Stimulated activated CD8-positive, alpha-beta memory T cell treated with anti-CD3 and anti-CD28 coated beads, Interleukin-4, amount 100 ng/mL, for 1 hour (primary cell): ENCODE measurements at places on chromosomes 5 and 9.

DNA sequence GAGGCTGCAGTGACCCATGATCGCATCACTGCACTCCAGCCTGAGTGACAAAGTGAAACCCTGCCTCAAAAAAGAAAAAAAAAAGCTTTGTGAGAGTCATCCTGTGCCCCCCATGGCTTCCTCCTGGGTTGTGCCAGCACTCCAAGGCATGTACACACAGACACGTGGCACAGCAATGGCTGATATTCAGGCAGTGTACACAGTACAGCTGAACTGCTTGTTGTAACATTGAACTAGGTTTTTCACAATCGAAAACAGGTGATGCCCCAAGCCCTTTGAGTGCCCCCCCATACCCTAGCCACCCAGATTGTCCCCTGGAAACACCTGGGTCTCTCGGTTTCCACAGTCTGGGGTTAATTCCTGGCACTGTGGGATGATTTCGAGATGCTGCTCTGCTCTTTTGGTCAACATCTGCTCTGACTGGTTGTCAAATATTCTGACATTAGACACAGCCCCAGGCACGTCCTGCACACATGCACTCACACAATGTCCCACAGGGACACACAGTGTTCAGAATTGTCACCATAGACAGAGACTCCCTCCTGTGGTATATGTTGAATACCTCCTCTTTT lies 9.2 kb downstream of the SPINK4 start:
- DNase-seq: no peak

GRCh38 chr5:143695244-143695864 lies 116.6 kb upstream of the HMHB1 start:
- DNase-seq: no peak

- DNase-seq: no peak
These were observed 65.1 kb upstream of the ZNF366 start for GRCh38 chr5:72572236-72572765.

DNA sequence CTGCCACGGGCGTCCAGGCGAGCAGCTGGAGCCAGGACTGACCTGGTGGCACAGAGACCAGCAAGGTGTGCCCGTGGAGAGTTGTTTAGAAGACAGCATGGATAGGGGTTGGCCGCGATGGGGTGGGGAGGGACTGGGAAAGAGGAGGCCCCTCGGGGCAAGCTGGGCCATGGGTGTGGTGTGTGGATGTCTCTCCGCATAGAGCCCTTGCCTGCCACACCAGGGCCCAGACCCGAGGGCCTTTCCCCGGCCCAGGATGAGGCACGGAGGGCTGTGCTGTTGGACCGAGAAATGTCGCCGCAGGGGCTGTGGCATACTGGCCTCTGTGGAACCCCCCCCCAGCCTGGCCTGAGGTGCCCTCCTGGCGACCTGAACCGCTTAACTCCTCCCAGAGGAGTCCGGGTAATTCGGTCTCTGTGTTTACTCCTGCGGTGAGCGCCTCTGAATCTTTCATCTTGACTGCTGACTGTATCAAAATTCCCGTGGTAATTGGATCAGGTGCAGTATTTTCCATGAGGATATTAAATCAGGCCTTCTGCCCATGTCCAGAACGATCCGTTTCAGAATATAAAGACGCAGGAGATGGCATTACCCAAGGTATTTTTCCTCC lies 22.5 kb upstream of the LAMC3 start:
- no peak for DNase-seq

- no peak for DNase-seq
These were observed 138.6 kb downstream of the ARRDC3 start for GRCh38 chr5:91244380-91245073.

GRCh38 chr9:130854092-130854491 lies 19.0 kb downstream of the ABL1 start:
- DNase-seq: no peak

- DNase-seq: no peak
These were observed 426.3 kb upstream of the TLE4 start for GRCh38 chr9:79145442-79145841.

DNA sequence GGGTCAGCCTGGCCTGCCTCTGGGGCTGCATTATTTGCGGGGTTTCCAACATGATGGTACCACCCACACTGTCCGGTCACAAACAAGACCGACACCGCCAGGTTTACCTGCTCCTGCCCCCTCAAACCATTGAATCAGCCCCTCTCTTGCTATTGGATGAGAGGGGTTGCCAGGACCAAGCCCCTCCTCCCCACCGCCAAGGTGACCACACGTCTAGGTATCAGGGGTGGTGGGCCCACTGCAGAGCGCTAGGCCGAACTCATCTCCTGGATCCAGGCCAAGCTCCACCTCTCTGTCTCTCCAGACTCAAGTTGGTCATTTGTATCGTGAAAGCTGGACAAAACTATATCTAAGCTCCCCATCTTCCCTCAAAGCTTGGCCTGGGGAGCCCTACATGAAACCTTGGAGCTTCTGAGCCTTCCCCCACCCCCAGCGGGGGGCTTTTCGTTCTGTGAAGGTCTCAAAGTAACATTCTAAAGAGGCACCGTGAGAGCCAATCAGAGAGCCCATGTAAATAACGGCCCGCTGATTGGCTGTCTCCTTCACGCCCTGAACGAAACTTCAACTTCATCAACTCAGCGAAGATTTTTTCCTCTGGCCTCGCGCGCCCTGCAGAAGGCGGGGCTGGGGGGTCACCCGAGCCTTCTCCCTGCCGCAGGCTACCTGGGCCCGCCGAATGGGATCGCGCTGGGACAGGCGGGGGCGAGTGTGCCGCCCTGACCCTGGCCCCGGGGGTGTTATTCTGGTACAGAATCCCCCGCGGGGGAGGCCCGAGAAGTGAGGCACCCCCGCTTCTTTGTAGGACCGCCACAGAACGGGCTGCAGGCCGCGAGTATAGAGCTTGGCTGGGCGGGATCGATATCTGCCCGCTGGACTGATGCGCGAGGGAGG lies 49.6 kb upstream of the PSD2 start:
- no peak for DNase-seq

GRCh38 chr9:17597977-17598376 lies 19.1 kb downstream of the SH3GL2 start:
- no peak for DNase-seq

- DNase-seq: no peak
These were observed 80.2 kb upstream of the HTR4 start for GRCh38 chr5:148734518-148734917.

DNA sequence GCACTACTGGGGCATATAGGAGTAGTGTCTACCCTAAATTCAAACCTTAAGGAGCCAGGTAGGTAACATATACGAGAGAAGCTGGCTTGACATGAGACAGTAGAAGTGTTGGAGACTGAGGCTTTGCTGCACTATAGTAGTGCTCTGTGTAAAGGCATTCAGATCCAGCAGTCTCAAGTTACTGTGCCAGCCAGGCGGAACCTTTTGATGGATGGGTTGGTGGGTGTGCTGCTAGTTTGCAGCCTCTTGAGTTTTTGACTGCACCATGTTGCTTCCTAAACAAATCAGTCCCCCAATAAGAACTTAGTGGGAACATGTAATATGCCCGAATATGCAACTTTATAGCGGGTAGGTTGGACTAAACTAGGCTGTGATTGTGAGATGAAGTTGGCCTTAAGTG lies 1.5 kb downstream of the CLTA start:
- no peak for DNase-seq

- no peak for DNase-seq
These were observed 68.3 kb upstream of the ZSWIM6 start for GRCh38 chr5:61263561-61264272.

DNA sequence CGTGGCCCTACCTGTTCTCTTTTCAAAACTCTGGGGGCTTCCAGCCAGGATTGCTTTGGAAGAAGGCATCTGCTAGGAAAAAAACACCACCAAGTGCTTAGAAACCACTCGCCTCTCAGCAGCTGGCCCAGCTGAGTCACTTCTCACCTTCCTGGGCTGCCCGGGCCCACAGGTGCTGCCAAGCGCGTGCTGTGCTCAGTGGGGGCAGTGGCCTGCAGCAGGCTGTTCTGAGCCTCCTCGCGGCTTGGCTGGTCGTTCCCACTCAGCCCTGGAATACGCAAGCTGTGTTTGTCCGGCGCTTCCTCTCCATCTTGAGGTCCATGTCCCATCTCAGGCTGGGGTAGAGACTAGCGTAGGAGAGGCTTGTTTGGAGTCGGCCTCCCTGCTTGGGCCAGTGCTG lies 102.5 kb upstream of the FCN2 start:
- DNase-seq: no peak

DNA sequence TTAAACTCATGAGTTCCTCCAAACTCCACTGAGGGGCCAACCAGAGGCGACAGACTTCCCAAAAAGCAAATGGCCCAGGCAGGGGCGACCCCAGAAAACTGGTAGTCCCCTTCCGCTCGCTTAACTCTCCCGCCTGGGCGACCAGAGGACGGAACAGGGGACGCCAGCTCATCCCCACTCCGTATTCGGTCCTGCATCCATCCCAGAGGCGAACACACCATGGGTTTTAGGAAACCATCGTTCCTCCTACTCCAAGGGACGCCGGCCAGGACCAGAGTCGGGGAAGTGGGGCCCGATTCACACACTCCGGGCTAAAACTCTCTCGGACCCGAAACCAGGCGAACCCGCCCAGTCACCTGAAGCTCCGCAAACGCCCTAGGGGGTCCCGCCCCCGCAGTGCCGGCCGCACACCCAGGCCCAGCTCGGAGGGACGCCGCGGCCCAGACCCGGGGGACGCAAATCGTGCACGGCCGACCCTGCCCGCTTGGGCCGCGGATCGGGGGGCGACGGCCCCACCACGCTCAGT lies 478 bp downstream of the TEX10 start:
- no peak for DNase-seq

DNA sequence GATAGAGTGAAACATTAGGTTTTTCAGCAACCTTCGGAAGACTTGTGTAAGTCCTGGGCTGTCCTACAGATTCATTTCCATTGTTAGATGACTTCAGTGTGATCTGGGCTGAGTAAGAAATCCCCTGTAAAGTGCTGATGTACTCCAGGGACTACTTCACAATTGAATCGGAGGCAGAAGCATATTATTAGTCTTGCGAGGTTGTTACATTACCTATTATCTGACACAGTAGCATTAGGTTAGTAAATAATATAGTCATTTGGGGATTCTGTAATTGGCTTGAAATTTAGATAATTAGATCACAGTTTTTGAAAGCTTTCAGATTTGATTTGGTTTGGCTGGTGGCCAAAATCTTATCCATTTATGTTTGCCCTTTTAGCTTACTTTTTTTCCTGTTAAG lies 62.4 kb downstream of the DMRT1 start:
- DNase-seq: no peak

DNA sequence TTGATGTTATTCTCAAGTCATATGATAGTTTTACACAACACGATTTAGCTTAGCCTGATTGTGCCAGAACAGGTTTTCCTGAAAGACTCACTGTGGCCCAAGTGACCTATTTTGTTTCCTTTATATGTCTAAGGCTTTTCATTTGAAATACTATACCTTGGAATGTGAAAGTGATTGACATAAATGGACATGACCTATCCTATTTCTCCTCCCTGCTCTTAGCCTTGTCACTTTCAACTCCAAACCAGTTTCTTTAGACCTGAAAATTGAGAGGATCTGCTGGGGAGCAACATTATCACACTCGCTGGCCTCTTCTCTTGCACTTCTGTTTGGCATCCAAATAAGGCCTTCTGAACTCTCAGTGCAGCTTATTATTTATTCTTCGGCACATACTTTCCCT lies 496.8 kb downstream of the MAT2B start:
- DNase-seq: no peak

- no peak for DNase-seq
These were observed 114.4 kb downstream of the ICE1 start for GRCh38 chr5:5536871-5537270.

GRCh38 chr5:79771387-79771786 lies 81.8 kb downstream of the CMYA5 start:
- DNase-seq: no peak

- no peak for DNase-seq
These were observed 48.6 kb downstream of the ANXA2R start for GRCh38 chr5:42991404-42992087.

- no peak for DNase-seq
These were observed 1.1 kb upstream of the PFDN1 start for GRCh38 chr5:140303966-140304365.

DNA sequence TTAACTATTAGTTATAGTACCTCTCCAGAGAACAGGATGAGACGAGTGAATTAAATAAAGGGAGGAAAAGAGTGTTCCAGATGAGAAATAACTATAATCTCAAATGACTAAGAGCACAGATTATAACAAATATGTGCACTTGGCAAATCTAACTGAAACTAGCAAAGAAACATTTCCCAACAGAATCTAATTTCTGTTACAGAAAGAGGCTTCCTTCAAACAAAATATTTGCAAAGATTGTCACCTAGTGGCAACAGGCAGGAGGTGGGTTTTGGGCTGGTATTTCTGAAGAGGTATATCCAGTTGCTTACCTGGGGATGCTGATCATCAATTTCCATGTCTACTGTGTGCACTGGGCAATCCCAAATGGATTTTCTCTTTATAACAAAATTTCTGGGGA lies 5.6 kb upstream of the SPDL1 start:
- no peak for DNase-seq

- DNase-seq: no peak
These were observed 547.8 kb downstream of the CCDC171 start for GRCh38 chr9:16100537-16101091.

DNA sequence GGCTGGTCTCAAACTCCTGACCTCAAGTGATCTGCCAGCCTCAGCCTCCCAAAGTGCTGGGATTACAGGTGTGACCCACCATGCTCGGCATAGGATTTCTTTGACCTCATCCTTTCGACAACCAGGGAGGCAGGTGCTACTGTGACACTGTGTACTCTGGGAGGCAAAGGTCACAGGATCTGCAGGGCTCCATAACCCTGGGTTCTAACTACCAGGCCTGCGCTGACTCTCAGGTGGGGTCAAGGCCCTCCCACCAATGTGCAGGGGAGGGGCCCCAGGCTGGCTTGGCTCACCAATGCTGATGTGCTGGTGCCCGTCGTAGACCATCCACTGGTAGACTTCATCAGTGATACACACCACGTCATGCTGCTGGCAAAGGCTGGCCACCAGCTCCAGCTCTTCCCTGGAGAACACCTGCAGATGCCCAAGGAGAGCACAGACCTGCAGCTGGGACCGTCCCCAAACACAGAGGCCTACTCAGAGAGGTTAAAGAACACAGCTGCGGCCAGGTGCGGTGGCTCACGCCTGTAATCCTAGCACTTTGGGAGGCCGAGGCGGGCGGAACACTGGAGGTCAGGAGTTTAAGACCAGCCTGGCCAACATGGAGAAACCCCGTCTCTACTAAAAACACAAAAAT lies 7.0 kb upstream of the SPOUT1 start:
- DNase-seq: no peak

GRCh38 chr5:16037121-16037845 lies 142.3 kb downstream of the MARCHF11 start:
- DNase-seq: no peak

DNA sequence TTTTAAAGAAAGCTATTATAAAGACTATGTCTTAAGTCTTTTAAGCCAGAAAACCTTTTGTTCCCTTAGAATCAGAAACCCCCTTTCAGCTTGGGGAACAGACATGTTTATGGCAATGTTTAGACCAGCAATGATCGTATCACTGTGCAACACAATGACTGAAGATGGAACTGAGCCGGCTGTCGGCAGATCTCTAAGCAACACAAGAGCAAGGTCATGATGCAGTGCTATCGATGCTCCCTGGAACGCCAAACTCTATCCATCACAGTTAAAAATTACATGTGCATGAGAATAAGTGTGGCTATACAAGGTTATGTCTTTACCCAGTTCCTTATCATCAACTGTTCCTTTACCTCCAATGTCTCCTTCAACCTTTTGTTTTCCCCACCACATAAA lies 1.8 kb upstream of the RNF44 start:
- no peak for DNase-seq
